NCI-H1930 (cell line): ENCODE measurements at places on chromosomes 16 and 17.

DNA sequence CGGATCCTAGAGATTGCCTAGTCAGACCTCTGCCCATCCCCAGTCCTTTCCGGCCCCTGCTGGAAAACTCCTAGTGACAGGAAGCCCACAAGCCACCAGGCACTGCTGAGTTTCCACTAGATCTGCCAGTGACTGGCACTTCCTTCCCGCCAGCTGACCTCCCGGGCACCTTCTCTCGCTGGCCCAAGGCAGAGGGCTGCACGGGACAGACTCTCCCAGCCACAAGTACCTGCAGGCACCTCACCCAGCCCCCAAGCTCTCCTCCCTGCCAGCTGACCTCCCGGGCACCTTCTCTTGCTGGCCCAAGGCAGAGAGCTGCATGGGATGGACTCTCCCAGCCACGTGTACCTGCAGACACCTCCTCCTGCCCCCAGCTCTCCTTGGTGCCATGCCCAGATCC lies 66.3 kb upstream of the DOC2B start:
- DNase-seq = no peak

DNA sequence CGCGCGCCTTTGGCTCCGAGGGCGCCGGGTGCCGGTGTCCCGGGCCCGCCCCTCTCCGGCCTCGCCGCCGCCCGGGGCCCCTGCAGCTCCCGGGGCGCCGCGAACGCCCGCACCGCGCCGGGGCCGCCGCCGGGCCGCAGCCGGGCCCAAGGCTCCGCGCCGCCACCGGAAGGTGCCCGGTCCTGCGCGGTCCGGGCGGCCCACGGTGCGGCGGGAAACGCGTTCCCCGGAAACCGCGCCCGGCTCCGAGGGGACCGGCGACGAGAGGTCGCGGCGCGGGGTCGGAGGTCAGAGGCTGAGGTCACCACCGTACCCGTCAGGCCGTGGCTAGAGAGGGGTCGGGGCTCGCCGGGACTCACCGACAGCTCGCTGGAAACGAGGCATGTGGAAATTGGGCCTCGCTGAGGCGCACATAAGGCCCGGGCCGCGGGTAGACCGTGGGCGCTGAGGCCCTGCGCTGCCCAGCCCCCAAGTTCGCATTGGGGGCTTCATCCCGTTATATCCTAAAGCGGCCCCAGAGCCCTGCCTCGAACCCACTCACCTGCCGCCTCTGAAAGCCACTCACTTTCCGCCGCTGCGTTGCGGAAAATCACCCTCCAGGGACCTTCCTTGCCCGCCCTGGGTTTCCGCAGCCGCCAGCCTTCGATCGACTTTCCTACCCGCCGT lies at the start of gene DUS1L:
TSS of gene DUS1L (minus strand) at position 167 of the 666 bp plus-strand sequence. CDS start 745 bp downstream, outside the sequence.
- DNase-seq = no peak

GRCh38 chr17:33076979-33077378 lies 85.3 kb downstream of the SPACA3 start:
- DNase-seq = no peak

- no peak for DNase-seq
Observed at GRCh38 chr16:2713523-2713922, 6.5 kb downstream of the PRSS27 start.

DNA sequence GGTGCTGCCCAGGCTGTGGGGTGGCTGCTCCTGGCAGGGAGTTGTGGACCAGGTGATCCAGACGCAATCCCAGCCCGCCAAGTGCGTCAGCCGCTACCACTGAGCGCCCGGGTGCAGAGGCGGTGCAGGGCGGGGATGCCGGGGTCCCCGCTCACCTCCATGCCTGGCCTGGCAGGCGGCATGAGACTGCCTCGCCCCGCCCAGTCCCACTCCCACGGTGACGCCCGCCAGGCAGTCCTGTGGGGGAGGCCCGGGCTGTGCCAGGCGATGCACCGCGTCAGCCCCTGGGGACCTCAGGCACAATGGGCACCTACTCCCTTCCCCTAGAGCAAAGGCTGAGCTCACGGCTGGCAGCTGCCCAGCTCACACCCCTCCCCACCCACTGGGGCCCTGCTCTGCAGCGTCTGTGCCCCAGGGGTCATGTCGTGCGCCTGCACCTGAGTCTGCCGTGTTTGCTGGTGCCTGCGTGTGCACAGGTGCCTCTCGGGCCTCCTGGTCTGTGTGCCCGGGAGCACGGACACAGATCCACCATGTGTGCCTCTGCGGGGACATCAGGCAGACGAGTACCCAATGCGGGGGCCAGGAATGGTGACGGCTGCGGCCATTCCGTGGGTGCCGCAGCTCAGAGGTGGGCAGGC lies 5.3 kb downstream of the RPUSD1 start:
- no peak for DNase-seq

- DNase-seq = no peak
Observed at GRCh38 chr17:17421346-17422216, 55.2 kb upstream of the MED9 start.

DNA sequence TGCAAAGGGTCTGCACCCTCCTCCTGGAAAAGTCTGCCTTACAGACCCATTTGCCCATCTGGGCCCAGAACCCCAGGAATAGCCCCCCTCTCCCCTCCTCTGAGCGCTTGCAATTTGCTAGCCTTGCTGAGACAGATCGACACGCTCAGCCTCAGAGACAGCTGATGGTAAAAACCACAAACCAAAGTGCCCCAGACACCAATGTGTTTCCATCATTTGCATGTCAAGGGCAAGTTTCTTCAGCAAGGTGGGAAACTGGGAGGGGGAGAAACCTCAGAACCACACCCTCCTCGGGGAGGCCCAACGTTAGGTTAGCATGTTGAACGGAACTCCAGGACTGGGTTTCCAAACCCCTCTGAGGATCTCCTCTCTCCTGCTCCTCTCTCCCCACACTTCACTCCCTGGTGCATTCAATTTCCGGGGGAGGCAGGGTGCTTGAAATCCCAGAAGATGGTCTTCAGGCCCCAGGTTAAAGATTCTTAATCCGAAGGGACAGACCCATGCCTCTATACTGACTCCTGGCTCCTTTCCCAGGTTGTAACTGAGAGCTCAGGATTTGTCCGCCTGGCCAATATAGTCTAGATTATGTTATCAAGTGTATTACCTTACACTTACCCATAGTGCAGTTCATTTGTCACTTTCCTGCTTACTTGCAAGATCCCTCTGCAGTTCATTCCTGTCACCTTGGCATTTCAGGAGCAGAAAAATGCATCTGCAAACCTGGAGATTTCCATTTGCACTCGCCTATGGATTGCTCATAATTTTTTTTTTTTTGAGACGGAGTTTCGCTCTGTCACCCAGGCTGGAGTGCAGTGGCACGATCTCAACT lies 1.3 kb upstream of the CUEDC1 start:
- DNase-seq = no peak

- no peak for DNase-seq
Observed at GRCh38 chr16:24800586-24800985, 45.2 kb upstream of the SLC5A11 start.

- no peak for DNase-seq
Observed at GRCh38 chr17:6589266-6589946, 33.1 kb upstream of the PITPNM3 start.

DNA sequence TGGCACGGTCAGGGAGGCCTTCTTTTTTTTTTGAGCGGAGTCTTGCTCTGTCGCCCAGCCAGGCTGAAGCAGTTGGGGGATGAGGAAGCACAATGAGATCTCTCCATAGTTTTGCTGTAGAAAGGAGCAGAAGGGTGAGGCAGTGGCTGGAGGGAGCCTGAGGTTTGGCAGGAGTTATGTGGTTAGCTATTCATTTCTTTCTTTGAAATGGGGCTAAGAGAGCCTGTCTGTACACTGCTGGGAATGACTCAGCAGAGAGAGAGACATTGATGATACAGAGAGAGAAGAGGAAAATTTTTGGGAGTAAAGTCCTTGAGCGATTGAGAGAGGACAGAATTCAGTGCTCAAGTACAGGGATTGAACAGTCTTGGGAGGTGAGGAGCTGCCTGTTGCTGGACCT lies 22.1 kb downstream of the NOS2 start:
- no peak for DNase-seq

GRCh38 chr17:45234641-45235415 lies 13.1 kb downstream of the FMNL1 start:
- DNase-seq = peak; percentile 33

GRCh38 chr16:61797961-61798507 lies 238.2 kb downstream of the CDH8 start:
- DNase-seq = no peak

- no peak for DNase-seq
Observed at GRCh38 chr17:65438708-65439294, 122.6 kb downstream of the AXIN2 start.

DNA sequence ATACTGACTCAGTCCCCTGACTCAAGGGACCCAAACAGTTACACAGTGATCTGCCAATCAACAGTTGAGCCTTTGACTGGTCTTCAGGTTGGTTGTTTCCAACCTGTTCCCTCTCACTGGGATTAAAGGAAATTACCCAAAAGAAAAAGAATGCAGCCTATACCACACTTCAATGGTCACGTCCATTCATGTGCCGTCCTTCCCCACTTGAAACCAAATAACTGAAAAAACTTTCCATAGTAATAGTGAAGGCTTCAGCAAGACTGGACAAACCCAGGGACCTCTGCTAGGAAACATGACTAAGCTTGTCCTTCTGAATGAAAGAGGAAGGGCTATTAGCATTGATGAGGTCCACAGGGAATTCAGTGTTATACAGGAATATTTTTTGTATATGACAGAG lies 30.6 kb downstream of the MRPS23 start:
- peak; percentile 16 for DNase-seq

DNA sequence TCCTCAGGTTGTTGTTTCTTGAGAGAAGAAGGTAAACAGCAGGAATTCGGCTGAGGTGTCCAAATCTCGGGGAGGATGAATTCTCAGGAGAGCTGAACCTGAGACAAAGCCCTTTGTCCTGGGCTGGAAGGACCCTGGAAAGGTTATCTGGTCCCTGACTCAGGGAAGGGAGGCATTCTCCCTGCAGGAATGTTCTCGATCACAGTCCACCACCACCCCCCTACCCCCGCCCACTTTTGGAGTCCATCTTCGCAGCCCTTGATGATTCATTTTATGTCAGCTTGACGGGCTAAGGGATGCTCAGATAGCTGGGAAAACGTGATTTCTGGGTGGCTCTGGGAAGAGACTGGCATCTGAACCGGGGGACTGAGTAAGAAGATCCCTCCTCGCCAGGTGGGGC lies 1.4 kb upstream of the CEP295NL start:
- no peak for DNase-seq

DNA sequence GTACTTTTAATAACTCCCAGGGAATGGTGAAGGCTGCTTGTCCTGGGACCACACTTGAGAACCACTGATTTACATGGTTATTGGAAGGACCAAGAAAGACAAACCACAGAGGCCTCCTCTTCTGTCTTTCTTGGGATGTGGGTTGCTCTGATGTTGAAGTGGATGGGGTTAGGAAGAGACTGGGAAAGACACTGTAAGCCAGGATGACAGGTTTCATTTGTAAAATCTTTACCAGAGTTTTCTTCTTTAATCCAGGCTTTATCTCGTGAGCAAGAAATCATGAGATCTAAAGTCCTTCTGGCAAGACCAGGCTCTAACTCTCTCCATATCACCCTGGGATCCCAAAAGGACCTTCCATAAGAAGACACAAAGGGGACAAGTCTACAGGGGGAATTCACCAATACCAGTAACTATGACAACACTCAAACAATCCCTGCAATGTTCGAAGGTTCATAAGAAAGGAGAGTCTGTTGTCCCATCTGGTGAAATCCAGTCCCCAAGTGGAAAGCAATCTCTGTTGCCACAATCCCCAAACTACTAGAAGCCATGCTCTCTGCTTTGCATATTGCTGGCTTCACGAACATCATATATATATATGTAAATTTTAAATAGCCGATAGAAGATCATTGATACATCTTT lies 44.8 kb upstream of the CDRT4 start:
- no peak for DNase-seq

GRCh38 chr17:64658931-64659330 lies 3.2 kb downstream of the SMURF2 start:
- DNase-seq = no peak

DNA sequence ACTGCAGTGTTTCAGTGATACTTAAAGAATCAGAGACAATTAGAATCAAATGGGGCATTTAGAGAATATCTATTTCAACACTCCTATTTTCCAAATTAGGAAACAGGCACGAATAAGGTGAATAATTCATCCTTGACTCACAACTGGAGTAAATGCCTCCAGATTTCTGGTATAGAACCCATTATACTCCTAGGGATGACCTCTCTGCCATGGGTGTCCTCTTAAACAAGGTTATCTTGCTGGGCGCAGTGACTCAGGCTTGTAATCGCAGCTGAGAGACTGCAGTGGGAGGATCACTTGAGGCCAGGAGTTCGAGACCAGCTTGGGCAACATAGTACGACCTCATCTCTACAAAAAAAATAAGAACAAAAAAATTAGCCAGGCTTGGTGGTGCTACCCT lies 139.8 kb upstream of the ELAC2 start:
- DNase-seq = no peak

- no peak for DNase-seq
Observed at GRCh38 chr17:2212400-2212981, 91.1 kb downstream of the SMG6 start.

DNA sequence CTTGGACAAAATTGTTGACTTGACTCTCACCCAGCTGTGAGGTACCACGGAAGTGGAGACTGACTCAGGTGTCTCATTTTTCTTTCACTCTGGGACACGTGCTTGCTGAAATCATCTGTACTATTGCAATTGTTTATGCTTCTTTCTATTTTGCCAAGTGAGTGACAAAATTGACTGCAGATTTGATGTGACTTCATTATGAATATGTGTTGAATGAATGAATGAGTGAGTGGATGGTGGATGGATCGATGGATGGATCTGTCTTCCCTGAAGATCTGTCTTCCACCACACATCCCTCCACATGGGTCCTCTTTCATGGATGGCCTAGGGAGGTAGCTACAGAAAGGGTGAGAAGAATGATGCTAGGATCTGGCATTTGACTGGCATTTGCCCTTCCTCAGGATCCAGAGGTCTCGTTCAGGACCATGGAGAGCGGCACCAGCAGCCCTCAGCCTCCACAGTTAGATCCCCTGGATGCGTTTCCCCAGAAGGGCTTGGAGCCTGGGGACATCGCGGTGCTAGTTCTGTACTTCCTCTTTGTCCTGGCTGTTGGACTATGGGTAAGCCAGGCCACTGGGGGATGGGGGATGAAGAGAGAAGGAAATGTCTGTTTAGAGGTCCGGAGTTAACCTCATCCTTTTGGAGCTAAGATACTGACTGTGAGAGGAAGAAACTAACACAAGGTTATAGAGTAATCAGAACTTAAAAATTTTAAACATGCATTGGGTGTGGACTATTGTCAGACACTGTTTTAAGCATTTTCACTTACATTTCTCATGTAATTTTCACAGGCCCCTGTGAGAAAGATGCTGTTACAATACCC lies 12.7 kb downstream of the SLC5A11 start:
- DNase-seq = no peak

DNA sequence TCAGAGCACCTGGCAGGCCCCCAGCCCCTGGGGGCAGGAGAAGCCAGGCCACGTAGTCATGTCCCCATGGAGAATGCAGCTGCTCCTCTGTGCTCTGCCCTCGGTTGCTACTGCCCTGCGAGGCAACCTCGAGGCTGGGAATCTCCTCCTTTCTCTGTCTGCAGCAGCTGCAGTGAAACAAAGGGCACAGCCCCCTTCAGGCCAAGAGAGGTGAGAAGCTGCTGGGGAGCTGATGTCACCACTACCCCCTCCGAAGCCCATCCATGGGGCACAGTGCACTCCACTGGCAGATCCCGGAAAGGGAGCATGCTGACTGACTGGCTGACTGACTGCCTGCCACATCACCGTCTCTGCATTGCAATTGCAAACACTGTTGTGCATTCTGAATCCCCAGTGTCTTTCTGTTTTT lies 103.7 kb downstream of the GRIN2A start:
- DNase-seq = no peak

- DNase-seq = no peak
Observed at GRCh38 chr16:28218109-28218508, 6.3 kb upstream of the XPO6 start.
